Daoy (cell line): ENCODE measurements at places on chromosomes 6 and 20.

- DNase-seq: peak; percentile 86
These were observed 41.7 kb downstream of the UBE2V1 start for GRCh38 chr20:50071039-50071888.

DNA sequence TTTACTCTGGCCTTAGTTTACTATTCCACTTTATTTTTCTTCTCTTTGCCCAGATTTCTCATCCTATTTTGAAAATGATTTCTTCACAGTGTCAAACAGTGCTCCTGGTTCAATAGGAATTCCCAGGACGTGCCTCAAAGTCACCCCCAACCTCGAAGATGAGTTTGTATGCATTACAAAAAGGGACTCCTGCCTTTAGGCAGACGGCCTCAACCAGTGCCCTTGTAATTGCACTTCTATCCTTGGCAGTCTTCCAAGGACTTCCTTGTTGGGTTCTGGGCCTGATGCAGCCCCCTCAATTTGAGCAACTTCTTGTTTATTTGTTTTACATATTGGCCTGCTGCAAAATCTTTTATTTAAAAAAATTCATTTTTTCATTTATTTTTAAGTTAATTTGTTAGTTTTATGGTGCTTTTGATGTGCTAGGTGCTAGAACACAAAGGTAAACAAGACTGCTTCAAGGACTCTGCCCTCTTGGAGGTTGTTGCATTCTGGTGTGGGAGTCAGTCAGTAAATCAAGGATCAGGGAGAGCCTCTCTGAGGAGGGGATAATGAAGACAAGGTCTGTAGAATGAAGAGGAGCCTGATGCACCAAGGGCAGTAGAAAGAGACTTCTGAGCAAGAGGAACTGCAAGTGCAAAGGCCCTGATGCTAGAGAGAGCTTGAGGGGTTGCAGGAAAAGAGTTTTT, 181.5 kb upstream of the LAMP5 start:
- no peak for DNase-seq

DNA sequence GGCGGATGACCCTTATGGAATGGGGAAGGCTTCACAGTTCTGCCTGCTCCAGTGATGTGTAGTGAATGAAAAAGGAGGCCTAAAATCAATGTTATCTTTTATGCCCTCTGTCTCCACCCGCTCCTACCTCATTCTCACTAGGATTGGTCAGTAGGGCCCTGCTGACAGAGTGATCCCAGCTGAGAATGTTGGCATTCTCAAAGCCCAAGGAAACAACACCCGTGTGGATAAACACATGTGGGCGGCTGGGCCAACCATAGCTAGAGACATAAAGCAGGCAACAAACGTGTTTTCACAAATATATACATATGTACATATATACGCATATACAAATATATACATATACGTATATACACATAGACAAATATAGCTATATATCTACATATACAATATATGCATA, 4.5 kb downstream of the RIPK1 start:
- DNase-seq: no peak

DNA sequence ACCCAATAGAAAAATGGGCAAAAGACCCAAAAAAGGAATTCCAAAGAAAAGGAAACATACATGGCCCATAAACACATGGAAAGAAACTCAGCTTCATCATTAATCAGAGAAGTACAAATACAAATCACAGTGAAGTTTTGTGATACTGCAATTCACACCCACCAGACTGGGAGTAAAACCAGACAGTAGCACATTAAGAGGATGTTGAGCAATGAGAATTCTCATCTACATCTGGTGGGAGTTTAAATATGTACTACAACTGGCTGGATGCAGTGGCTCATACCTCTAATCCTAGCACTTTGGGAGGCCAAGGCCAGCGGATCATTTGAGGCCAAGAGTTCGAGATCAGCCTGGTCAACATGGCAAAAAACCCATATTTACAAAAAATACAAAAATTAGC, 125.7 kb upstream of the PHACTR1 start:
- DNase-seq: no peak

DNA sequence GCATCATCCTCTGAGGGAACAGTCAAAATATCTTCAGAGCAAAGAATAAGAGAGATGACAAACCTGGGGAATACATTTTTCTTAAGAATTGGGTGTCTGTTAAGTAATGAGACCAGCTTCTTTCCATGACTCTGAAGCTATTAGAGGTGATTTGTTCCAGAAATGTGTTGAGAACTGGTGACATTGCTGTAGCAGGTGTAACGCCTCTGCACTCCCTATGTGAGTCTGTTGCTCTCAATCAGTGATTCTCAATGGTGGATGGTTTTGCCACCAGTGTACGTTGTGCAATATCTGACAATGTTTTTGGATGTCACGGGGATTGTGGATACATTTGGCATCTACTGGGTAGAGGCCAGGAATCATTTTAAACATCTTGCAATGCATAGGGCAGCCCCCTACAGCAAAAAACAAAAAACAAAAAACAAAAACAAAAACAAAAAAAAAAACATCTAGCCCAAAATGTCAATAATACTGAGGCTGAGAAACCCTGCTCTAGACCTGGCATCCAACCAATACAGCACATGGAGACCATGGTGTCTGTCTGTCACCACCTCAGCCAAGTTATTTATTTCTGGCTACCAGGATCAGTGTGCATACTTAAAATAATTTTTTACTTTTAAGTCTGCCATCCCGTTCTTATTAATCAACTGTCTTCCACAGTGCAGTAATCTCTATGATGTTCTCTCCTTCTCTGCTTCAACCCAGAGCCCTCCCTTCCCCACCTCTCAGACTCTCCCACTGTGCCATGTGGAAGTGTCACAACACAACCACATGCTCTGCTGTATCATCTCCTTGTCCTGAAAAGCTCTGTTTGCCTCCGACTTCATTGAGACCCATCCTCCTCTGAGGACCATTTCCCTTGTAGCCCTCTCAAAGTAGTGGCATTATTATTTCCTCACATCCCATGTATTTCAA, 43.7 kb downstream of the KLHL32 start:
- no peak for DNase-seq

- DNase-seq: no peak
These were observed 284.5 kb downstream of the HTR1B start for GRCh38 chr6:77178821-77179220.

- no peak for DNase-seq
These were observed 25.3 kb downstream of the MARCKS start for GRCh38 chr6:113882336-113883022.

GRCh38 chr20:35320396-35321126, 28.3 kb upstream of the FAM83C start:
- peak; percentile 91 for DNase-seq

- no peak for DNase-seq
These were observed 16.2 kb downstream of the TNXB start for GRCh38 chr6:32092760-32093497.

DNA sequence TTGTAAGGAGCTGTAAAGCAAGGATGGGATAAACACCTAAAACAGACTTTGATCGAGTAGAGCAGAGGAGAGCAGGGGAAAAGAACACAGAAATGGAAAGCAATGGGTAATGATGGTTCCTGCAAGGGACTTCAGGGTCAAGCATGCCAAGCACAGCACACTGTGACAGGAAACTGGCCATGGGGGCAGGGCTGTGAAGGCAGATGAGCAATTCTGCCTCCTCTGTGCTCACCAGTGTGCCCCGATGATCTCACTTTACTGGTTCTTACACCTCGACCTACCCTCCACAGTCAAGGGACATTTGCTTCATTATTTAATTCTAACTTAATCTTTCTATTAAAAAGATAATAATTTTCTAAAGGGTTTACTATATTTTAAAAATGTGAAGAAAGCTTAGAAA, 21.6 kb upstream of the MYB start:
- peak; percentile 39 for DNase-seq

DNA sequence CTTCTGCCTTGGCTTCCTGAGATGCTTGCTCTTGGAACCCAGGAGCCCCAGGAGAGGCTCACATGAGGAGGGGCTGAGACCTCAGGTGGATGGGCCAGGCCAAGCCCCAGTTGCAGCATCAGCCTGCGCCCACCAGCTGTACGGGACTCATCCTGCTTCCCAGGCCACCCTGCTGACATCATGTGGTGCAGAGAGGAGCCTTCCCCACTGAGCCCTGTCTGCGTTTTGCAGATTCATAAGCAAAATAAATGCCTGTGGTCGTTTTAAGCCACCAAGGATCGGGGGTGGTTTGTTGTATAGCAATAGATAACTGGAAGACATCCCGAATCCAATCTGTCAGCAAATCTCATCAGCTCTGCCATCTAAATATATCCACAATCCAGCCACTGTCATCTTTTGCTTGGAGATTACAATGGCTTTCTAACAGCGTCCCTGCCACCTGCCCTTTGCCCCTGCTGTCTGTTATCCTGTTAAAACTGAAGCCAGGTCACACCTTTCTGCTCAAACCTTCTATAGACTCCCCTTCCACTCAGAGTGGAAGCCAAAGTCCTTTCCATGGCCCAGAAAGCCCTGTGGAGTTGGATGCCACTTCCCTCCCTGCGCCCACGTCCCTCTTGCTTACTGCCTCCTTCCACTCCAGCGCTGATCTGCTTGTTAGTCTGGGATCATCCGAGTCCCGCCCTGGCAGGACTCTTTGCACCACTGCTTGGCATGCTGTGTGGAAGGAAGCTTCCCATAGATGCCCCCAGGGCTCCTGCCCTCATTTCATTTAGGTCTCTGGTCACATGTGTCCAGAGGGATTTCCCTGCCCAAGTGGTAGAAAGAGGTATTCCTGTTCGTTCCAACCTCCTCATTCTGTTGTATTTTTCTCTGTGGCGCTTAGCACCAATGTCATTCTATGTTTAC, 24.0 kb upstream of the MLN start:
- no peak for DNase-seq

GRCh38 chr20:49310705-49311104, 32.8 kb upstream of the ZNFX1 start:
- peak; percentile 41 for DNase-seq

DNA sequence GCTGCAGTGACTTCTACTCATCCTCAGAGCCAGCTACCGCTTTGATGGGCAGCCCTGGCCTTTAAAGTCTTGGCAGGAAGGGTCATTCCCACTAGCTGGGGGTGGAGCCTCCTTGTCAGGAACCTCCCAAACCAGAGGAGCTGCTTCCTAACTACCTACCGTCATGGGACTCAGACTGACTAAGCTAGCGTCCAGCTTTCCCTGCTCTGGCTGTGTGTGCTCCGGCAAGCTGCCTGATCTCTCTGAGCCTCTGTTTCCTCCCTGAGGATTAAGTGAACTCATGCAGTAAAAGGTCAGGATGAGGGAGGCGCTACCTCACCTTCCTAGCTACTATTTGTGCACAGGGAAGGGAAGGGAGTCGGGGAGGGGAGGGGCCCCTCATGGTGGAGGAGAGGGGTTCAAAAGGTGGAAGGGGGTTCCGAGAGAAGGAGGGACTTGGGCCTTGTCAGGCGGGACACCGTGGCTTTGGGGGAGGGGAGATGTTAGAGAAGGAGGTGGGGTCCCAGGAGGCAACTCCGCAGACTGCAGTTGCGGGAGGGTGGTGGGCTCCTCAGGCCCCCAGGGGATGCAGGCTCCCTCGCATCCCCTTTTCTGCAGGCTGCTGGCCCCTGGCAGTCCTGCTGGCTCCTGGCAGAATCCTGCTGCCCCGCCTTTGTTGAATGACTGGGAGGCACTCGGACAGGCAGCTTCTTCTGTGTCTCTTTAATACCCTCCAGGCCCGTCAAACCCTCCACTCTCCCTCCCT, 9.8 kb downstream of the DUSP15 start:
- peak; percentile 53 for DNase-seq

DNA sequence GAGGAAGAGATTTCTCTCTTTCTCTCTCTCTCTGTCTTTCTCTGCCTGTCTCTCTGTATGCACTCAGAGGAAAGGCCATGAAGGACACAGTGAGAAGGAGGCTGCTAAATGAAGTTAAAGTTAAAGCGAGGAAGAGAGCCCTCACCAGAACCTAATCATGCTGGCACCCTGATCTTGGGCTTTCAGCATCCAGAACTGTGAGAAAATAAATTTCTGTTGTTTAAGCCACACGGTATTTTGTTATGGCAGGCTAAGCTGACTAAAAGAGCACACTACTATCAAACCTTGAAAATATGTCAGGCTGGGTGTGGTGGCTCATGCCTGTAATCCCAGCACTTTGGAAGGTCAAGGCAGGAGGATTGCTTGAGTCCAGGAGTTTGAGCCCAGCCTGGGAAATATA, 8.0 kb upstream of the TCF21 start:
- no peak for DNase-seq

DNA sequence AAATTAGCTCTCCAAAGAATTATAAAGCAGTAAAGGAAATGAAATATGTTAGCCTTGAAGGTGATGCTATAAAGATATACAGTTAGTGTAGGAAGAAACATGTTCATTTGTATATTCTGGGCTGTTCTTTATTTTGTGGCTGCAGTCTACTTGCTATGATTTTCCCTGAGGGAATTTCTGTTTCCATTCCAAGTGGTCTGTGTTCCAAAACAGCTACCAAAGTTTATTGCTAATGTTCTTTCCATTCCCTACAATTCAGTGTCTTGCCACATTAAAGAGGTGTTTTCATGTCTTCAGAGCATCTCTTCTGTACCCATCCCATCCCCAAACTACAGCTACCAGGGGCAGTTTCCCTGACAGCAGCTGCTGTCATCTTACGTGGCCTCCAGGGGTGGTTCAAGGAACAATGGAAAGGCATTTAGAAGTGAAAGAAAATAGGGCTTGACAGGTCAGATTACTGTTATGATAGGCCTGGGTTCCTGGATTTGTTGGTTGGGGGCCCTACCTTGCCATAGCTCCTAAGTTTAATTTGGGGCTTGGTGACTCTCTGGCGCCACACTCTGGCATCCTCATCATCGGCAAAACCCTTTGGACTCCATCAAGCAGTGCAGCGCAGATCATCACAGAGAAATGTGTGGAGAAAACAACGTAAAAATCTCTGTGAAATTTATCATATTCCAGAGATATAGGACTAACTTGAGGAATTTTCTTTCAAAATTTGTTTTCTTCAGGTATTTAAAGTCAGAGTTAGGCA, 33.8 kb upstream of the AIG1 start:
- DNase-seq: peak; percentile 35

DNA sequence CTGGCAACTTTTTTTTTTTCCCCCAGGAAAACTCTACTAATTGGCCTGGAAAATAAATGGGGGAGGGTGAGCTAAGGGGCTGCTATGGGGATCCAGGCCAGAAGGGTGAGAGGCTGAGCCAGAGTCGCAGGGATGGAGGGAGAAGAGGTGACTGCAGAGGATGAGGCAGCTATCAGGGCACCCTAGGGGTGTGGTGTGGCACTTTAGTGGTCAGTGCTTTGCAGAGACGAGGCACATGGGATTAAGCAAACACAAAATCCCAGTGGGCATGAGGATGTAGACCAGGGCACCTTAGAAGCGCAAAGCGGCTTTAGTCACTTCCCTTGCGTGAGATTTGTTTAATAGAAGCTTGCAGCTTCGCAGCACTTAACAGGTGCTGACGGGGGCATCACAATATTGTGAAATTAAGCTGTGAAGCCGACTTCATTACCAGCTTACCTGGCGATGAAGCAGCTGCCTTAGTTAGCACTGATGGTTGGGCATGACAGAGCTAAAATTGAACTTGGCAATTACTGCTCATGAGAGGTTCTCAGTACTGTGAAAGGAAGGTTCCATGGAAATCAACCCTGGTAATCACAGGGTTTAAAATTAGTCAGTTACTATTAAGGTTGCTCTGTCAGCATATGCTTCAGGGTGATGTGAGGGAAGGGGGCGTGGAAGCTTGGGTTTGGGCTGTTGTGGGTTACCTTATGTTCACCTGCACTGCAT, 26.0 kb downstream of the TOX2 start:
- DNase-seq: no peak
